ENCODE measurements at places on chromosomes 11 and 22.

DNA sequence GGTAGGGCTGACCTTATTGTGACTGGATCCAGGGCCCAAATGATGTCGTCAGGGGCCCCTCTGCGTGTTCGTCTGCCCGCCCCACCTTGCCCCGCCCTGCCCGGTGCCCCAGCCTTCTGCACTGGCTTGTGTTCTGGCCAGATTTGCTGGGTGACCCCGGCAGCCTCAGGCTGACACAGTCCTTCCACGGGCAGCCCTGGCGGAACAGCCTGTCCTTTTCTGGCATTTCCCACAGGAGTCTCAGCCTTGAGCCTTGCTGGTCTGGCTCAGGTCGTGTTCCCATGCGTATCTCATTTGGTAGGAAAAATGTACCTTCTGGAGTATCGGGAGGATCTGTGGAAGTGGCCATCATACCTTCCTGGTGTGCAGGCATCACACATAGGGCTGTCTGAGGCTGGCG, 31.0 kb downstream of the IGHMBP2 start:
- DNase-seq = no peak

- no peak for DNase-seq
Measured at GRCh38 chr11:113251281-113251680, 63.1 kb upstream of the TTC12 start.

DNA sequence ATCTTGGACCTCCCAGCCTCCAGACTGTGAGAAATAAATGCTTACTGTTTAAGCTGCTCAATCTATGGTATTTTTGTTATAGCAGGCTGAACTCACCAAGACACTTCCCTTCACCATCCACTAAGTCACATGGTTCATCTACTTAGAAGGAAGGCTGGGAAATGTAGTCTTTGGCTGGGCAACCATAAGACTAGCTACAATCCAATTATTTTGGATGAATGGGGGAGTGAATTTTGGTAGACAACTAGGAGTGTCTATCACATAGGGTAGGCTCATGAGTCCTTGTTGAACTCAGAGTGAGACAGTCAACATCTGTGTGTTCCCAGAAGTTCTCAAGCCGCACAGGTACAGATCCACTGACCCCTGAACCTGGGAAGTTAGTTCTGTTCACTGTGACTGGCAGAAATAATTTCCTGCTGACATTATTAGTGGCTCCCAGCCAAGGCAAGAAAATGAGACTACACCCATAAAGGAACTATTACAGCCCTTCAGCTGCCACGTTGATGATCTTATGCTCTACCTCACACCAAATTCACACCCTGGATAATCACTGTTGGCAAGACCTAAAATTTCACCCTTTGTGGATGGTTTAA, 3.1 kb upstream of the SLC35C1 start:
- DNase-seq = no peak

- DNase-seq = no peak
Measured at GRCh38 chr11:108084811-108085210, 36.6 kb upstream of the ACAT1 start.

DNA sequence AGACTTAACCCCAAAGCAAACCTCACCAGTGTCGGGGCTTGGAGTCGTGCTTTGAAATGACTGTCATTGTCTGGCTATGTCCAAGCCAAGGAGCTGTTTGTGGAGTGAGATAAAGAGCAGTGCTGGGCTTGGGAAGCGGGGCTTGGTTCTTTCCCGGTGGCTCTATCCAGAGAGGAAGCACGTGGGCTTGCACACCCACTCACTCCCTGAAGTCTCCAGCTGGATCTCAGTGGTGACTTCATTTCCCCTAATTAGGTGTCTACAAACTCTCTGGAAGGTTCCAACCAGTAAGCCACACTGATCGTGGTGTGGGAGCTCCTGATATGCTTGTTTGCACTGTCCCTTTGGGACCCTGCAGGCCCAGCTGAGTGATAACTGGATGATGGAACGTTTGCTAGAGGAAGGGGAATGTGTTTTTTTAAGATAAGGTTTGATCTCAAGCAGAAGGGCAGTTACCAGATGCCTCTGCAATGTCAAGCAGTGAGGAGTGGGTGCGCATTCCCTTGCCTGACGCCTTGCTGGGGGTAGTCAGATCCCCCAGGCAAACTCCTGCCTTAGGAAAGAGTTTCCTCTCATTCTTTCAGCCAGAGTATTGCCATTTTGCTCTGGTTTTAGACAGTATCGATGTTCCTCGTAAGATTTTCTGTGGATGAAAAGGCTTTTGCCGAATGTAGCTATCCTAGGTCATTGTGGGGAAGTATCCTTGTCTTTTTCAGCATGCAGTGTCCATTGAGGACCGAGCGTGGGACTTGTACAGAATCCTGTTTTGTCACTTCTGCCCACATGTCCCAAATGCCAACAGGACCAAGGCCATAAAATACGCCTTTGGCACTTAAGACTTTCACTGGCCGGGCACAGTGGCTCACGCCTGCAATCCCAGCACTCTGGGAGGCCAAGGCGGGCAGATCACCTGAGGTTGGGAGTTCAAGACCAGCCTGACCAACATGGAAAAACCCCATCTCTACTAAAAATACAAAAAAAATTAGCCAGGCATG, 90.9 kb downstream of the MICAL2 start:
- DNase-seq = no peak

GRCh38 chr22:25621986-25622385, 57.5 kb downstream of the GRK3 start:
- DNase-seq = no peak
